ENCODE measurements at places on chromosomes 12 and 14.

GRCh38 chr14:92601757-92602417 is 88.3 kb downstream of the RIN3 start:
- DNase-seq, result no peak

DNA sequence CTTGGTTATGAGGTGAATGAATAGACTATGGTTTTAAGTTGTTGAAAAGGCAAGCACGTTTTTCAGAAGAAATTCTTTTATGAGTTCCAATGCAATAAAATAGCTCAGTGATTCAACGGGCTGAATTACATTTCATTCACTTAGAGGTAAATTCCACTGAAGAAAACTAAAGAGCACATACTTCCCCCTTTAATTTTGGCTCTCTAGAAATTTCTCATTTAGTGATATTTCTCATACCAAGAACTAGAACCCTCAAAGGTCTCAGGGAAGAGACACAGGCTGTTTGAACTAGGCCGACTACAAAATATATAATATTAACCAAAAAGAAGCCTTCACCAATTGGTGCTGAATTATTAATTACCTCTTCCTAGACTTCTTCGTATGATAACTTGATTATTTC is 68.6 kb downstream of the TAOK3 start:
- no peak for DNase-seq

GRCh38 chr12:101719566-101719965 is 19.7 kb downstream of the SYCP3 start:
- no peak for DNase-seq

- DNase-seq, result no peak
Observed at GRCh38 chr12:2264651-2265232, 212.0 kb downstream of the CACNA1C start.

- DNase-seq, result no peak
Observed at GRCh38 chr14:40164083-40164482, 731.9 kb upstream of the FBXO33 start.

- no peak for DNase-seq
Observed at GRCh38 chr12:2118481-2119255, 65.9 kb downstream of the CACNA1C start.

GRCh38 chr14:71709987-71710386 is 222.2 kb upstream of the RGS6 start:
- DNase-seq, result no peak

DNA sequence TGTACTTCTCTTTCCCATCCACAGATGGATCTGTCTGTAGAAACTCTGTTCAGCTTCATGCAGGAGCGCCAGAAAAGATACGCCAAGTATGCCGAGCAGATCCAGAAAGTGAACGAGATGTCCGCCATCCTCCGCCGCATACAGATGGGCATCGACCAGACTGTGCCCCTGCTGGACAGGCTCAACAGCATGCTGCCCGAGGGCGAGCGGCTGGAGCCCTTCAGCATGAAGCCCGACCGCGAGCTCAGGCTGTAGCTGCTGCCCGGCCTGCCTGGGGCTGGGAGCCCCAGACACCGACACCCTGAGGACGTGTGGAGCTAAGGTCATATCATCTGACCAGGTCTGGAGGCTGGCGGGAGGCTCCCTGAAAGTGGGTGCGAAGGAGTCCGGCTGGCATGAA is 97.1 kb downstream of the DUSP16 start:
- DNase-seq, result no peak

GRCh38 chr12:82971584-82971983 is 284.9 kb downstream of the TMTC2 start:
- no peak for DNase-seq

DNA sequence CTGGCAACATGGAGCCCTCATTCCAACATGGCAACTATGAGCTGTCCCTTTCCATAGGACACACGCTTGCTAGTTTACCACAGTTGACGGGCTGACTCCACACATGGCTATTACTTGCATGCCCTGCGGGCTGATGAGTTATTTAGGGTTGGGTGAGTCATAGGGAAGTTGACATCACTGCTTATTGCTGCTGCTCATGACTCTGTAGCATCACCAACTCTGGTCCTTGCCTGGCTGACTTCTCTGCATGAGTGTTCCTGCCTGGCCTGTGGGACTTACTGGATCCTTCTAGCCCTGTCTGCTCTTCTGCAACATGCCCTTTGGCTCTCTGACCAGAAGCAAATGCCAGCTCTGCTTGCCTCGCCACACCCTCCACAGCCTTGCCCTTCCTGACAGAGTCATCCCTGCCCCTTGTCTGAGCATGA is 199.5 kb downstream of the ANO6 start:
- peak; percentile 23 for DNase-seq

GRCh38 chr12:107702106-107702505 is 16.5 kb downstream of the PWP1 start:
- no peak for DNase-seq

DNA sequence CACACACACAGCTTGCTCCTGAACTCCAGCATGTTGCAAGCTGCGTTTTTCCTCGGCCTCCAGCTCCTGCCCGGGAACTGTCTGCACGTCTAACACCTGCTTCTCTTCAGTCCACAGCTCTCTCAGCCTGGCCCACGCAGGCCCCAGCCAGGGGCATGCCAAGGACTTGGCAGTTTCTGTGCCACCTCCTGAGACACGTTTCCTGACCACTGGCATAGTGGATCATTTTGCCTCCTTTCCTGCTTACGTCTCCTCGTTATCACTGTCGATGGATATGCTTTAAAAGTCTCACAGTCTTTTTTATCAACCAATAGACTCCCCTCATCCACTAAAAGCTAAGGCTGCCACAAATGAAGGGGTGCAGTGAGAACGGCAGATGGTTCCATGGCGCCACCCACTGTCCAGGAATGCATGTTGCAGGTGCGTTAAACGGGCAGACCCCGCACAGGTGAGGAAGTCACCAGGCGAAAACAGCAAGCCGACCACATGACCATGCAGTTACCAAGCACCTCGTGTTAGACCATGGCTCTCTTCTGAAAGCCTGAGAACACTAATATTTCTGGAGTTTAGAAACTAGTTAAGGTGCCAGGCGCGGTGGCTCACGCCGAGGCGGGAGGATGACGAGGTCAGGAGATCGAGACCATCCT is 14.7 kb upstream of the TEAD4 start:
- DNase-seq, result peak; percentile 75

DNA sequence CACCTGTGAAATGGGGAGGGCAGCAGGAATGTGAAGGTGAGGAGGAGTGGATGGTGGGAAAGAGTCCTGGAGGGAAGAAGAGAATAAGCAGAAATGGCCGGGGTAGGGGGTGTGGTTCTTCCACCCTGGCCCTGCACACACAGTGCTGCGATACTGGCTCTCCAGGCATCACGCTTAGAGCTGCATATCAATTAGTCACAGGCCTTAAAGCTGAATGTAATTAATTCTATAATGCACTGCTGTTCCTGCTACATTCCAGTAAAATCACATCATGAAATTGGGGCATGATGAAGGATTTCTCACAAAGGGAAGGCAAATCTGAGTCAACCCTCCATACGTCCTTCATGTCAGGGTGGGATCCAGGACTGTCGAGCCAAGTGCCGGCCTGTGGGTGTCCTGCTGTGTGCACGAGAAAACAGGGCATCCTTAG is 566.1 kb downstream of the BCL11B start:
- DNase-seq, result no peak

DNA sequence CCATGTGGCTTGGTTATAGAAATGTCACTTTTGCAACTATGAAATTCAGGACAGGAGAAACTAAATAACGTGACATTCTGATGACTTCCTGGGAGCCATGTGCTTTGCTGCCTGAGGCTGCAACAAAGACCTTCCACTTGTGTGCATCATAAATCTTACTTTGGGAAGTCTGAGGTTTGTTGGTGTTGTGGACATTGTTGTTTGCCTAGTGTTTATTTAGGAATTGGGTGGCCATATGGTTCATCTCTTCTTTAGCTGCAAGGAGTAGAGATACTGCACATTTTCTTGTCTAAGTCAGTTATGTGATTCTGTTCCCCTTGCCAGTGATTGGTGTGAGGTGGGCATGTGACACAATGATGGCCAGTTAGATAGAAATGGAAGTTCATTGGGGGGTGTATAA is 167.3 kb upstream of the SSTR1 start:
- no peak for DNase-seq

- no peak for DNase-seq
Observed at GRCh38 chr12:64261813-64262212, 39.7 kb upstream of the KICS2 start.

GRCh38 chr14:73744175-73744867 is 30.1 kb upstream of the PNMA1 start:
- DNase-seq, result no peak

GRCh38 chr12:3835914-3836313 is 37.3 kb downstream of the PARP11 start:
- DNase-seq, result no peak

DNA sequence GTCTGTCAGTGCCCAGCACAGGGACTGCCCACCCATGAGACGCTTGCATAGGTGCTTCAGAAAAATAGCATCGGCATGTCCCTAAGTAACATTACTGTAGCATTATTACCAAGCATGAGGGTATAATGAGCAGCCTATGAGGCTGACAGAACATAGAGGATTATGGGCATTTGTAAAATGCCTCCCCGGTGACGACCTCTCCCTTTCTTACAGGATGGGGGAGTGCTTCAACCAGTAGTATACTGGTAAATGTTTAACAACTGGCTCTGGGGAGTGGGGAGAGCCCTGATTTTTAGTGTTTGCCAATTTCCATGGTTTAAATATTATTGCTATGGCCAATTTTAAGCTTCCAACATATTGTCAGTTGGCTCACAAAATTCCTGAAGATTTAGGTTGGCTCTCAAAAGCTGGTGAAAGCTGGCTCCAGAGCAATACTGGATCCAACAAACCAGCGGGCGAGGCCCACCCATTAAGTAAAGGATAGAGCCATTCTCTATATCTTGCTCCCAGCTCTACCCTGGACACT is 104.5 kb downstream of the ETNK1 start:
- no peak for DNase-seq

DNA sequence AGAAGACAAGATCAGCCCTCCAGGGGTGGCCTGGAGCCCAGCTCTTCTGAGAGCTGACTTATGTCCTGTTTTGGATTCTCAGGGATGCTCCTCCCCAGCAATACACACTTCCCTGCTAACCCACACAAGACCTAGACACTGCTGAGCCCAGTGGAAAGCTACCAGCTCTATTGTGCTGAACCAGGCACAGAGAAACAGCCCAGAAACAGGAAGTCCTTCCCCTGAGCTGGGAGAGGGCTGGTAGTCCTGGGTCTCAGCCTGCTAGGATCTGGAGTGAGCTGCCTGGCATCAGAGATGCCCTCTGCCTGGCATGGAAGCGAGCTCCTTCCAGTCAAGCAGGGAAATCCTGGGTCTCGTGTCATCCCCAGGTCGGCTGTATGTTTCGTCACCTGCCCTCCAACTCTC is 1.2 kb upstream of the LAG3 start:
- DNase-seq, result no peak

GRCh38 chr12:52232674-52233461 is at the start of gene KRT7:
TSS of gene KRT7 (plus strand) at chr12:52233243. CDS start at chr12:52233297, 54 bp downstream.
- no peak for DNase-seq

DNA sequence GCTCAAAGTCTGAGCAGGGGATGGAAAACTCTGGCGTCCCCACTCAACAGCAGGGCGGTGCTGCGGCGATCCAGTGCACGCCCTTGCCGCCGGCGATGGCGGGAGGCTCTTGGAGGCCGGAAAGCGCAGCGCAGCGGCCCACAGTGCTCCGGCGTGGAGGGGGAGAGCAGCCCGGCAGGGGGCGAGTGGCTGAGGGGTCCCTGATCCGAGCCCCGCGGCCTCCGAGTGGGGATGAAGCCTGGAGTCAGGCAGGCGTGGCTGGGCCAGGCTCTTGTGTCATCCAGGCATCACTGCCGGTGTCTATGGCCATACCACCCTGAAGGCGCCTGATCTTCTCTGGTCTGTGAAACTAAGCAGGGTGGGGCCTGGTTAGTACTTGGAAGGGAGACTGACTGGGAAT is 183.1 kb downstream of the ALG10 start:
- no peak for DNase-seq

- no peak for DNase-seq
Observed at GRCh38 chr12:117447665-117448366, 86.4 kb upstream of the NOS1 start.

- no peak for DNase-seq
Observed at GRCh38 chr12:2009623-2010022, 5.4 kb upstream of the DCP1B start.

DNA sequence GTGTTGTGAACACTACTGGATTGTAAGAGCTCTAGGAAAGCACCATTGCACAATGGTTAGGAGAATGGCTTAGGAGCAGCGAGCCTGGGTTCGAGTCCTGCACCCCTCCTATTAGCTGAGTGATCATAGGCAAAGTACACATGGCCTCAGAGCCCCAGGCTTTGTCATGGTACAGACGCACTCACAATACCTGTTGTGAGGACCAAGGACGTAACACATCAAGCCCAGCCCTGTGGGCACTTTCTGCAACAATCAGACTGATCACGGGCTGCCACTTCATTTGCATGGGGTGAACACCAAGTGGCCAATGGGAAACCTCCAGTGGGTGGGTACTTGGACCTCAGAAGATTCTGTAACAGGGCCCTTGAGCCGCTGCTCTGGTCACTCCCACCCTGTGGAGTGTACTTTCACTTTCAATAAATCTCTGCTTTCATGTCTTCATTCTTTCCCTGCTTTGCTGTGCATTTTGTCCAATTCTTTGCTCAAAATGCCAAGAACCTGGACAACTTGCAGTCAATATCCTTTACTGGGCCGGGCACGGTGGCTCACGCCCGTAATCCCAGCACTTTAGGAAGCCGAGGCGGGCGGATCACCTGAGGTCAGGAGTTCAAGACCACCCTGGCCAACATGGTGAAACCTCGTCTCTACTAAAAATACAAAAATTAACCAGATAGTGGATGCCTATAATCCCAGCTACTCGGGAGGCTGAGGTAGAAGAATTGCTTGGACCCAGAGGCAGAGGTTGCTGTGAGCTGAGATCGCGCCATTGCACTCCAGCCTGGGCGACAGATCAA is 28.2 kb downstream of the GLRX5 start:
- DNase-seq, result no peak

- DNase-seq, result no peak
Observed at GRCh38 chr12:38907201-38907923, 2.0 kb upstream of the CPNE8 start.

DNA sequence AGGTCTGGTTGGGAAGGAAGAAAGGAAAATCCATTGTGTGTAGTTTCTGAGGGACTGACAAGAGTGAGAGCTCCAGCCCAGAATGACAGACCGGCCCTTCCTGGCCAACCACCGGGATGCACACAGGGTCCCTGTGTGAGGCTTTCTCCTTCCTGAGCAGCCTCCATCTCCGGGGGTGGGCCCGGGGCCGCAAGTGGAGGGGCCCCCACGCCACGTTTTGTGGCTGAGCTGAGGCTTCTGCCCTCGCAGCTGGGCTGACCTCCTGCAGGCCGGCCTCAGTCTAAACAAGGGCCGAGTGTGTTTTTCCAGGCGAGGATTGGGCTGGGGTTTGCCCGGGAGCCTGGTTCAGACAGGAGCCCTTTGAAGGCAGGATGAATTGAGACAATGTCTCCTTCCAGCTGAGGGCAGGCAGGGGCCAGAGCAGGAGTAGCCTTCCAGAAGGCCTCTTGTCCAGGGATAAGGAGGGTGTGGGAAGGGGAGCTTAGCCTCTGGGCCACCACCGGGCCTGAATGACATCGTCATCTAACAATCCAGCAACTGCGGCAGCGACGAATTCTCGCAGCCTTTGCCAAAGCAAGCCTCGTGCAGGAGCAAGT is 96.5 kb upstream of the NCOR2 start:
- no peak for DNase-seq
